Immature natural killer cell (primary cell): ENCODE measurements at places on chromosomes 16 and 17. TPM values are rescaled to one million over a fixed set of nuclear protein-coding genes. Genes with fewer than 3 reads are reported as not detected.

Gene ATP2C2
- polyA plus RNA-seq, result not detected

Gene SLFN12
- 10.5 TPM for polyA plus RNA-seq

Gene MPO
- not detected for polyA plus RNA-seq

Gene MYL4
- polyA plus RNA-seq, result 0.39 TPM

Gene KRT28
- not detected for polyA plus RNA-seq
